ENCODE measurements at places on chromosomes 16 and 17.
A peak's percentile ranks its signal among the peaks of the same experiment; 100 is the strongest.

GRCh38 chr16:3774156-3774767, 56.9 kb upstream of the TRAP1 start:
- no peak for DNase-seq

GRCh38 chr16:68234188-68235107, 1.5 kb downstream of the ESRP2 start:
- peak; percentile 75 for DNase-seq

DNA sequence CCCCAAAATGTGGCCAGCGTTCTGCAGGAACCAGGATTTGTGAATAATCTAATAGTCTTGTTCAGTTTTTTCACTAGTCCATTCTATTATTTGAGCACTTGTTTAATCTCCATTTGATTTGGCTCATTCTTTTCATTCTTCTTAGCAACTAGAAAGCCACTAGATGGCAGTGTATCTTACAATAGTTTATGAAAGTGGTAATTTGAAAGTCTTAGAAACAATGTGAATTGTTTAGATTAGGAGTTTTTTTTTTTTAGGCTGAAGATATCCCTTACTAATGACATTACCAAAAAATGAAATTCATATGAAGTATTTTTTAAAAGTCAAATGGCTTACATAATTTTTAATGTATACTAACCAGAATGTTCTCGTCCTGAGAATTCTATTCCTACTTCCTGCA, 6.7 kb downstream of the ERI2 start:
- DNase-seq = no peak

DNA sequence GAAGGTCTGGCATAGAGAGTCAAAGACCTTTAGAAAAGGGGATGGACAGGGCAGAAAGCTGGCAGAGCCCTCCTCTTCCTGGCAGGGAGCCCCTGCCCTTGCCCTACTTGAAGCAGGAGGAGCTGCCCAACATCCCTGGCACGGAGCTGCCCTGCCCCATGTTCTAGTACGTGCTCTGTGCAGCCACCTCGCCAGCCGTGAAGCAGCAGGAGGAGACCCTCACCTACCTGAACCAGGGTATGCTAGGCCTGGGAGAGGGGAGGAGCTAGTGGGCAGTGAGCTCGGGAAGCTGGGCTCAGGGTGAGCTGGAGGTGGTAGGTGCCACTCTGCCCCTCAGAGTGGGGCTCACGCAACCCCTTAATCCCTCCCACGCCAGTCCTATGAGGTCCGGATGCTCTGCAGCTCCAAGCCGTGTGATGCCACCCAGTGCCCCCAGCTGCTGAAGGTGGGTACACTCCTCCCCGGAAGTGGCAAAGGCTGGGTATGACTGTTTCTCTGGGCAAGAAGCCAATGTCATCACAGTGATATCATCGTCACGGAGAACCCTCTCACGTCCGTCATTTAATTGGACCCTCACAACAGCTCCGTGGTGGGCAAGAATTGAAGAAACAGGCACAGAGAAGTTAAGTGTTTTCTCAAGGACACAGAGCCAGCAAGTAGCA, 12.7 kb upstream of the STAC2 start:
- no peak for DNase-seq

GRCh38 chr16:72901000-72901627, 146.8 kb downstream of the ZFHX3 start:
- DNase-seq = no peak

DNA sequence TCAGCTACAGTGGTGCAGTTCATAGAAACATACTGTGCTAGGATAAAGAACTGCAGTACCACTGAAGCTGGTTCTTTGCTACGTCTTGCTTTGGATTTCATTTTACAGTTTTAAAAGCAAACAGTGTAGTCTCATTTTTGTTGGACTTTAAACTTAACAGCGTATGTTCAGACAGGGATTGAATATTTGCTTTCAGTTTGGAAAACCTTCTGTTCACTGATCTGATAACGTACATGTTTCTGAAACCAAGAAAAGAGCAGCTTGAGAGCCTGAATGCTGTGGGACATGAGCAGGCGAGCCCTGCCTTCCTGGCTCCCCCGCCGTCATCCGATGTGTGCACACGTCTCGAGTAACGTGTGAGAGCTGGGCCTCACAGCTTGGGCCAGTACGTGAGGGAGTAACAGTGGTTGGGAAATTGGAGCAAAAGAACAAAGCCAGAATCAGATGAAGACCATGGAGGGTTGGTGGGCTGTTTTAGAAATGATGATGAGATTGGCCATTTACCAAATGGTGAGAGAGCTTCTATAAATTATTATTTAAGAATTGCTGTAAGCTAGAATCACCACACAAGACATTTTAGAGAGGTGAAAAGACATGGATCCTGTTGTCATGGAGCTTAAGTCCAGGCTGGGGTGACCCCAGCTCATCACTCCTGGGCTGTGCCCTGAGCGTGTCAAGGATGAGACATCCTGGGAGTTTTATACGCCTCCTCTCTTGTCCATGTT, 20.8 kb upstream of the CLEC18C start:
- DNase-seq = no peak

DNA sequence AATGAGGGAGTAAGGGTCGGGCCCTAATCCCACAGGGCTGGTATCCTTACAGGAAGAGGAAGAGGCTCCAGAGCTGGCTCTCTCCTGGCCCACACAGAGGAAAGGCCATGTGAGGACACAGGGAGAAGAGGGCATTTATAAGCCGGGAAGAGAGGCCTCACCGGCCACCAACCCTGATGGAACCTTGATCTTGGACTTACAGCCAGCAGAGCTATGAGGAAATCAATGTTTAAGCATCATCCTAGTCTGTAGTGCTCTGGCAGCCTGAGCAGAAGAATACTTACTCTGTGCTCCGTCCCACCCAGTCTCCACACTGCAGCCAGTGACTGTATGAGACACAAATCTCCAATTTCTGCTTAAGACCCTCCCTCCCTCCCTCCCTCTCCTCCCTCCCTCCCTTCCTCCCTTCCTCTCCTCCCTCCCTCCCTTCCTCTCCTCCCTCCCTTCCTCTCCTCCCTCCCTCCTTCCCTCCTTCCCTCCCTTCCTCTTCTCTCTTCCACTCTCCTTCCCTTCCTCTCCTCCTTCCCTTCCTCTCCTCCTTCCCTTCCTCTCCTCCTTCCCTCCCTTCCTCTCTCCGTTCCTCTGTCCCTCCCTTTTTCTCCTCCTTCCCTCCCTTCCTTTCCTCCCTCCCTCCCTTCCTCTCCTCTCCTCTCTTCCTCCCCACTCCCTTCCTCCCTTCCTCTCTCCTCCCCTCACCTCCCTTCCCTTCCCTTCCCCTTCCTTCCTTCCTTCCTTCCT, 8.9 kb upstream of the TMEM220 start:
- no peak for DNase-seq

GRCh38 chr16:79008036-79008868, 592.3 kb downstream of the MAF start:
- no peak for DNase-seq

DNA sequence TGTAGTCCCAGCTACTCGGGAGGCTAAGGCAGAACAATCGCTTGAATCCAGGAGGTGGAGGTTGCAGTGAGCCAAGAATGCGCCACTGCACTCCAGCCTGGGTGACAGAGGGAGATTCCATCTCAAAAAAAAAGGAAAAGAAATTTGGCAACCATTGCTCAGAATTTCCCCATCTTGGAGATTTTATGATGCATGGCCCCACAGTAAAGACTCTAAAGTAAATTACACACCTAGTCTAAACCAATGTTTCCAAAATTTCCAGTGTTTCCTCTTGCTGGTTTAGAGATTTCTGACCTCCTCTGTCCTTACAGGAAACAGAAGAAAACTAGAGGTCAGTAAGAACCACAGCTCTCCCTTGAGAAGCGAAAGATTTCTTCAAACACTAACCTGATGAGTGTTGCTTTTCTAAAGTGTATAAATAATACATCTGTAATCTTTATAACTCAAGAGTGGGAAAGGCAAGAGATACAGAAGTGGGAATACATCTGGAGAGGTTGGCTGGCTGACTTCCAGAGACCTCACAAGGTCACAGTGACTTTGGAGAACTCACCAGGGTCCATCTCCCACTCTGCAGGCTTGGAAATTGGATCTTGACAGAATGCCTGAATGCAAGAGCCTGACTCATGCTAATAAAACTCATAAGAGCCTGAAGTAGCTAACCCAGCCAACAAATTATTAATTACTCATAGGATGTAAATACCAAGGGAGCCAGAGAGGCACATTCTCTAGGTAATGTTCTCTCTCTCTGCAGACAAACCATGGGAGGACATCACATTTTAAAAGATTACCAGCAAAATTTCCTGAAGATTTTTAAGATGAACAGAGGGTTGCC, 8.8 kb downstream of the ADAT1 start:
- no peak for DNase-seq

- DNase-seq = no peak
Measured at GRCh38 chr16:54822492-54822891, 108.2 kb upstream of the IRX5 start.

DNA sequence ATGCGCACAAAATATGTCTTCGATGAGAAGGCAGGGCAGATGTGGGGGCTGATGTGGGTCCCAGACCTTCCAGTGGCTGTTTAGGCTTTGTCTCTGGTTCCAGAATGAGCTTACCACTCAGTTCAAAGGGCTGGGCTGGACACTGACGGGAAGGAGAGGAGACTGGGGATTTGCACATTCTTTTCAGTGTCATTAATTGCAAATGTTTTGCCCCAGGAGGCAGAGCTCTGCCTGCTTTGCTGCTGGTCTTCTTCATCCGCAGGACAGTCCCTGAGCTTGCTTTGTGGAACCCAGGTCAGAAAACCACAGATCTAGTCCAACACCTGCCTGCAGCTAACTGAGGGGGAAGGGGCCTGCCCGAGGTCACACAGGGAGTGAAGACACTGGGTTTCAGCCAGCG, 20.9 kb downstream of the KCNG4 start:
- no peak for DNase-seq

GRCh38 chr17:31552568-31552967, 161.1 kb downstream of the RAB11FIP4 start:
- no peak for DNase-seq

- no peak for DNase-seq
Measured at GRCh38 chr17:81854974-81855774, 5.2 kb downstream of the P4HB start.

- no peak for DNase-seq
Measured at GRCh38 chr17:7190276-7190917, 11.2 kb upstream of the ASGR1 start.

Data from coronary artery (tissue), 2 donors.